ENCODE measurements at places on chromosomes 12 and 14.

DNA sequence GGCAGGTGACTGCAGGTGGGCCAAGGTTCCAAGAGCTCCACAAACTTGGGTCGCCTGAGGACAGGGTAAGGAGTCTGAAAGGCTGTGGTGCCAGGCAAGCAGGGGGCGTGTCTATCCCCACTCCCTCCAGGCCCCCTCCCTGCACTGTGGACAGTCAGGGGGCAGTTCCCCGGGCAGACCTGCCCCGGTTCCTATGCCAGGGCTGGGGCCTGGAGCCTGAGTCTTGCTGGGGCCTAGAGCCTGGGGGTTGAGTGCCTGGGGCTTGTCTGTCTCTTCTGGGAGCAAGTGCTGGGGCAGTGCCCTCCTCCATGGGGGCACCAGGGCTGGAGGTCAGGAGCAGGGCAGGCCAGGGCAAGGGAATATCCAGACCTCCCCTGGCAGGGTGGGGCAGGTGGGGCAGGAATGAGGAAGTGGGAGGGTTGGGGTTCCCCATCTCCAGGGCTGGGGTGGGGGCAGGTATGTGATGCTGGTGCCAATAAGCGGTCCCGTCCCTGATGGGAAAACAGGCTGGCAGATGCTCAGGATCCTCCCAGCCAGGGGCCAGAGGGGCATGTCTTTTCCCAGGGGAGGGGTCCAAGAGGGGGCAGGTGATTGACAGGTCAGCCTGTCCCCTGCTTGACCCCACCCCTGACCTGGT lies 11.9 kb upstream of the TNFAIP2 start:
- no peak for DNase-seq

DNA sequence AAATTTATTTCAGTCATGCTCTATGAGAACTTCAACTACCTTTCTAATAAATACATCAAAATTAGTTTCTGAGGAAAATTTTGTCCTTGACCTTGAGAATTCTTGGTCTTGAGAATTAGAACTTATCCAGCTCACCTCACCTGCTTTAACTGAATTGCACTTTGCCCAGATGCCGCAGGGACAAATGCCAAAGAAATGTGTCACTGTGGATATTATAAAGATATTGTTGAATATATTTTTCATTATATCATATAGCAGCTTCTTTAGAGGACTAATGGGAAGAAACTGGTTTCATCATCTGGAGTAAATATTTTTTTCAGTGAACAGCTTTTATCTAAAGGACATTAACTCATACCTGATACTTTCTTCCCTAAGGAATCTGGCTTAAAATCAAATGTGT lies 54.1 kb downstream of the LRP6 start:
- DNase-seq: no peak

GRCh38 chr12:65632131-65632855 lies 192.0 kb upstream of the HMGA2 start:
- DNase-seq: no peak

- no peak for DNase-seq
Observed at GRCh38 chr14:32941668-32942065, 3.0 kb downstream of the NPAS3 start.

DNA sequence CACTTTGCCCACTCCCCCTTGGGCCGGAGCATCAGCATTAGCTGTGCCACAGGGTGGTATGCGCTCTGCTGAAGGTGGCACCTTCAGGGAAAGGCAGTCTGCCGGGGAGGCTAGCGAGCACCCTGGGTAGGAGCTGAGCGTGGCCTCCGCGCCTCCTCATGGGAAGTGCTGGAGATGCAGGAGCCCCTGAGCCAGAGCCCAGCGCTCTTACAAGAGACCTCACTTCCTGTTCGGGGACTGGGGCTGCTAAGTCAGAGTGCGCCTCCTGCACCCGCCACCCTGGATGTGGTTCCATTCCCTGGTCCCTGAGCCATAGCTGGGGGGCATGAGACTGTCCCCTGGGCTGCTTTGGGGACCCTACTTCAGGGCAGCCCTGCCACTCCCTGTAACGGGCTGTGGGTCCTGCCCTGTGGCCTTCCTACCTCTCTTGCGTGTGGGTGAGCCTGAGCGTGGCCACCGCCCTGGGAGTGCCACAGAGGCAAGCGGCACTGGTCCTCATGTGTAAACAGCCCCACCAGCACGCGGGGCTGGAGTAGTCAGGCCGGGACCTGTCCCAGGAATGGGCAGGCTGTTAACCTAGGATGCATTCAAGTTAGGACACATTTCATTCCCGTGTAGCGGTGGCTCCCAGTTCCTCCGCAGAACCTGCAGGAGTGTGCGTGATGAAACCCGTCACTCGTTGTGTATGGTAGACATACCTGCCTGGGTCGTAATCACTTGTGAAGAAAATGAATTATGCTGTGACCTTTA lies 19.4 kb downstream of the COA8 start:
- no peak for DNase-seq

GRCh38 chr12:75985566-75985965 lies 46.0 kb downstream of the PHLDA1 start:
- no peak for DNase-seq
